Femur (tissue), 1 donor: ENCODE measurements at places on chromosomes 11 and 22.

DNA sequence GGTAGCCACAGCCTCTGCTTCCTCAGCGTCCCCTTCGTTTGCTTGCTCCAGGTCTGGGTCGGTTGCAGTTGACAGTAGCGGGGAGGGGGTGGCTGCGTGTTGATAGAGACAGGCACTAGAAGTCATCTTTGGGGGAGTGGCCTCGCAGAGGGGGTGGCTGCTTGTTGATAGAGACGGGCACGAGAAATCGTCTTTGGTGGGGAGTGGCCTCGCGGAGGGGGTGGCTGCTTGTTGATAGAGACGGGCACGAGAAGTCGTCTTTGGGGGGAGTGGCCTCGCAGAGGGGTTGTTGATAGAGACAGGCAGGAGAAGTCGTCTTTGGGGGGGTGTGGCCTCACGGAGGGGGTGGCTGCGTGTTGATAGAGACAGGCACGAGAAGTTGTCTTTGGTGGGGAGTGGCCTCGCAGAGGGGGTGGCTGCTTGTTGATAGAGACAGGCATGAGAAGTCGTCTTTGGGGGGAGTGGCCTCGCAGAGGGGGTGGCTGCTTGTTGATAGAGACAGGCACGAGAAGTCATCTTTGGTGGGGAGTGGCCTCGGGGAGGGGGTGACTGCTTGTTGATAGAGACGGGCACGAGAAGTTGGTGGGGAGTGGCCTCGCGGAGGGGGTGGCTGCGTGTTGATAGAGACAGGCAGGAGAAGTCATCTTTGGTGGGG lies 328.3 kb downstream of the TBC1D22A start:
- peak; percentile 47 for DNase-seq

DNA sequence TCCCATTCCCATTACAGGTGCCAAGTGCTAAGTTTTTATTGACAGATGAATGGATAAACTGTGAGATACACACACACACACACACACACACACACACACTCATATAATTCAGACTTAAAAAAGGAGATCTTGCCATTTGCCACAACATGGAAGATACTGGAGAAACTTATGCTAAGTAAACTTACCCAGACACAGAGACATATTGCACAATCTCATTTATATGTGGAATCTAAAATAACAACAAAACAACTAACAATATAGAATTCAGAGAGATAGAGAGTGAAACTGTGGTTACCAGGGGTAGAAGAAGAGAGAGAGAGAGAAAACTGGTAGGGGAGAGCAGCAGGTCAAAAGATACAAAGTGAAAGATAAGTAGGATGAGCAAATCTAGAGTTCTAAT lies 1.4 kb downstream of the MS4A6E start:
- no peak for DNase-seq

GRCh38 chr22:47401976-47402770 lies 639.7 kb downstream of the TBC1D22A start:
- no peak for DNase-seq

- no peak for DNase-seq
Measured at GRCh38 chr11:6708876-6709275, 25.7 kb upstream of the MRPL17 start.

- peak; percentile 31 for DNase-seq
Measured at GRCh38 chr11:76793391-76794291, 10.5 kb downstream of the TSKU start.

GRCh38 chr11:132742929-132743328 lies 789.4 kb downstream of the OPCML start:
- no peak for DNase-seq

- DNase-seq = no peak
Measured at GRCh38 chr11:84887055-84887629, 740.0 kb downstream of the DLG2 start.

DNA sequence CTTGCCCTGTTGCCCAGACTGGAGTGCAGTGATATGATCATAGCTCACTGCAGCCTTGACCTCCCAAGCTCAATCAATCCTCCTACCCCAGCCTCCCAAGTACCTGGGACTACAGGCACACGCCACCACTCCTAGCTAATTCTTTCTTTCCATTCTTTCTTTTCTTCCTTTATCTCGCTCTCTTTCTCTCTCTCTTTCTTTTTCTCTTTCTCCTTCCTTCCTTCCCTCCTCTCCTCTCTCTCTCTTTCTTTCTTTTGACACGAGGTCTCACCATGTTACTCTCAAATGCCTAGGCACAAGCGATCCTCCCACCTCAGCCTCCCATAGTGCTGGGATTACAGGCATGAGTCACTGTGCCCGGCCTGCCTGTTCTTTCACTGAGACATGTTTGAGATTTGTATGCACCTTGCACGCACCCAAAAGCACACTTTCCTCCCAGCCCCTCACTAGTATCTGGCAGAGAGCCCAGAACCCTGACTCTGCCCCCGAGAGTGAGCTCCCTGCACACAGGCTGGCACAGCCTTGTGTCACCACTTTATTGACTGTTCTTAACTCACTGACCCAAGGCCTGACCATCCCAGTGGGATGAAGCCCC lies 56.8 kb downstream of the CD6 start:
- DNase-seq = no peak

DNA sequence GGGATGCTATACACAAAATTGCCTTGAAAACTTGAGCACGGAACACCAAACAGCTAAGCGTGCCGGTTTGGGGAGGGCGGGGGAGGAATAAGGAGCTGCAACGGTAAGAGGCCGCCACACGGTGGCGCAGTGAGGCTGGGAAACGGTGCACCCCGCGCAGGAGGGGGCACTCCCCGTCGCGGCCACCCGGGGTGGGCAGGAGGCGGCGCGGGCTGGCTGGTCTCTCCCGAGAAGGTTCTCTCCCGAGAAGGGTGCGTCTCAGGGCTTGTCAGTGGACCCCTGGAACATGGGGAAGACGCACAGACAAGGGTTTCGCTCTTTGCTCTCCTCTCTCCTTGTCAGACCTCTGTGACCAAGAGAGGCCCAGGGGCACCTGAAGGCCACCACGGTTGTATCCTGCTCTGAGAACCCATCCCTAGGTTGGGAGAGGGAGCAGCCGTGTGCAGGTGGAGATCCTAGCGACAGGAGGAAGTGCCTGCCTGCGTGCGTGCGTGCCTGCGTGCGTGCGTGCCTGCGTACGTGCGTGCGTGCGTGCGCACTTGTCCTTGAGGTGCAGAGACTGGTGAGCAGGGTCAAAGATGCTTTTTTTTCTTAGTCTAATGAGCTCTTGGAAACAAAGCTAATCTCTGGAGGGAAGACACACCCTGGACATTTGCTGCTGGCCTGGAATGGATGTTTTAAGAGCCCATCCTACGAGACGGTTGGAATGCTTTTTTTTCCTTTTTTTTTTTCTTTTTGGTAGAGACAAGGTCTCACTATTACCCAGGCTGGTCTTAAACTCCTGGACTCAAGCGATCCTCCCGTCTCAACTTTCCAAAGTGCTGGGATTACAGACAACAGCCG lies 18.1 kb upstream of the JAM3 start:
- DNase-seq = peak; percentile 87

DNA sequence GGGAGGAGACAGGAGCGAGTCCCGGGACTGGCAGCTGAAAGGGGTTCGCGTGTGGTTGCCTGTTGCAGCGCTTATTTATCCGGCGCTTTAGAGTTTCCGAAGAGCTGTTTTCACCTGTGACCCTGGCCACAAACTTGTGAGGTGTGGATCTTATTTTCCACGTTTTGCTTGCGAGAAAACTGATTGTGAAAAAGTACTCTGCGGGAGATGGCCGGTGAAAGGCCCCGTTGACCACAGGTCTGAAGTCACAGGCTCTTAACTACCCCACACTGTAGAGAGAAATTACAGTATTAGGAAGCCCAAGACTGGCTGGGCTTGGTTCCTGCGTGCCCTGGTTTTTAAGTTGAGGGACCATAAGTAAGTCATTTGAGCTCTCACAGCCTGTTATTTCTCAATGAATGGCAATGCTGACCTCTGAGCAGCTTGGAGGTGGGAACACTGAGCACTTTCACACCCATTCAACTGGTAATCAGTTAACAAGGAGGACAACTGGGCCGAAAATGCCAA lies 379 bp upstream of the RAB38 start:
- no peak for DNase-seq
